ENCODE measurements at places on chromosomes 3 and 15.
A peak's percentile ranks its signal among the peaks of the same experiment; 100 is the strongest.

- DNase-seq, result no peak
Measured at GRCh38 chr15:31292391-31293015, 34.1 kb upstream of the KLF13 start.

GRCh38 chr15:79973456-79974195 is 2.6 kb upstream of the BCL2A1 start:
- no peak for DNase-seq

DNA sequence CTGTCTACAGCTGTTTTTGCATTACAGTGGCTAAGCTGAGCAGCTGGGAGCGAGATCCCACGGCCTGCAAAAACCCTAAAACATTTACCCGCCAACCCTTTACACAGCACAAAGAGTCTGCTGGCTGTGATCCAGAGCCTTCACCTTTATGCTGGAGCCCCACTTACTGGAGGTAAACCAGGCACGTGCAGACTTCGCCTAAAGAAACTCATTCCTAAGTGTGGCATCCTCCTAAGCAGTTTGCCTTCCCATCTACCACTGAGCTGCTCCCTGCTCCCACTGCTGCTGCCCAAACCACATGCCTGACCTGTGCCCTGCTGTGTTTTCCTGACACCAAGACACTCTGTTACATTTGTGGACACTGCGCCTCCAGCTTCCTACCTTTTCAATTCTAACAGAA is 53.0 kb downstream of the CHSY1 start:
- DNase-seq, result no peak

- no peak for DNase-seq
Measured at GRCh38 chr3:23484386-23484785, 281.3 kb downstream of the UBE2E2 start.

DNA sequence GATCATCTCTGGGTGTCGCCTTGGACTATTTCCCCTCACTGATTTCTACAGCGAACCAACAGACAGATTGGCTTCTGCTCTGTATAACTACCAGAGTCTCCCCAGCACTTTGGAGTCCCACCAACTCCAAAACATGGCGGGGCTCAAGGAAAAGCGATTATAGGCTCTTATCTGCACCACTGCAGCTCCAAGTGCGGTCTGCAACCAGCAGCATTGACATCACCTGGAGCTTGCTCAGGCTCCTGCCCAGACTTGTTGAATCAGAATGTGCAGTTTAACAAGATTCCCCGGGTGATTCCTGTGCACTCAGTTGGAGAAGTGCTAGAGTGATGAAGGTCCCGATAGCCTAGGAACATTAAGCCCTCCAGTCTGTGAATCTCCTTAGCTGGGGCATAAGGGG is 9.0 kb downstream of the CCK start:
- DNase-seq, result no peak

DNA sequence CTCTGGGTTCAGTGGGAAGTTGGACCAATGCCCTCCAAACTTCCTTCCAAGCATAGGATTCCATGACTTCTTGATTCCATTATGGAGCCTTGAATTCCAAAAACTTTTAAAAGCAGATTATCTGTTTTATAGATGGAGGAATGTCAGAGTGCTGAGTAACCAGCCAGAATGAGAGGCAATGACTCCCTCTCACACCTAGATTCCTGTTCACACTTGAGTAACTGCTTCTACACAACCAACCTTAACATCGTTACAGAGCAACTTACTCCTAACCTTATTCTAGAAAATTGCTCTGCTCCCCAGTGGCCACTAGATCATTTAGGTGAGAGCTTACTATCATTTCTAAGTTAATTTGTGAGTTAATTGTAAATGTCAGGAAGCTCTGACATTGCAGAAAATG is 24.2 kb upstream of the NR2F2 start:
- DNase-seq, result no peak

- no peak for DNase-seq
Measured at GRCh38 chr15:45670511-45670910, 35.7 kb downstream of the SQOR start.

- DNase-seq, result no peak
Measured at GRCh38 chr3:124532071-124532470, 198.2 kb upstream of the UMPS start.

DNA sequence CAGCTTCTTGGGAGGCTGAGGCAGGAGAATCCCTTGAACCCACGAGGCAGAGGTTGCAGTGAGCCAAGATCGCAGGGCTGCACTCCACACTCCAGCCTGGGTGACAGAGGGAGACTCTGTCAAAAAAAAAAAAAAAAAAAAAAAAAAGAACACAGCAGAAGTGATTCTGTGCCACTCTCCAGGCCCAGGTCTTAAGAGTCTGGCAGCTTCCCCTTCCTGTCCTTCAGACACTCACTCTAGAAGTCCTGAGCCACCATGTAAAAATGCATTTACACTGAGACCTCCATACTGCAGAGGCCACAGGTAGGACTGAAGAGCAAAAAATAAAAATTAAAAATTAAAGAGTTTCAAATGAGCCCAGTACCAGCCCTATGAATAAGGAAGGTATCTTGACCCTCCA is 11.8 kb upstream of the CDV3 start:
- DNase-seq, result no peak

DNA sequence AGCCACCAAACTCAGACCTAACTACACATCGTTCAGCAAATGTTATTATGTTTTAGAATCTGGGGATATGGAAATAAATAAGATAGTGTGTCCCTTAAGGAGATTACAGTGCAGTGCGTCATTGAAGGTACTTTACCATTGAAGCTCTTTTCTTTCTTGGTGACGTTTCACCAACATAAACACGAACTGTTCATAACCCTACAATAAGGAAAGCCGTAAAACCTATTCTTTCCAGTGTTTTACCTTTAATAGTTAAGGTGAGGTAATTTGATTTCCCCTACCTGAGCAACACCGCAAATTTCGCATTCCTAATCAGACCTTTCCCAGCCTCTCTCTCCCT is 826 bp downstream of the CCDC66 start:
- no peak for DNase-seq

DNA sequence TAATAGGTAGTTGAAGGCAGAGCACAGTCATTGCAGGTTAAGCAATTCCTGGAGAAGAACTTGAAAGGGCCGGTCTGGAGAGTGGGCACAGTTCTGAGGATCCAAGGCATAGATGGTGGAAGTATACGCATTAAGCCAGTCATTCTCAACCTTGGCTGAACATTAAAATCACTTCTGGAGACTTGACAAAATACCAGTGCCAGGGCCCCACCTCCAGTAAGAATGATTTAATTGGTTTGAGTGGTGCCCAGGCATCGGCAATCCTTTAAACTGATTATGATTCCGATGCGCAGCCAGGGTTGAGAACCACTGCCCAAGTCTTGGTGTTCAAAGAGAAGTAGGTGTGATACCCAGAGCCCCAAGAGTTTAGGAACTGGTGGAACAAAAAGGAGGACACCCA is 6.9 kb upstream of the HOMER2 start:
- no peak for DNase-seq

DNA sequence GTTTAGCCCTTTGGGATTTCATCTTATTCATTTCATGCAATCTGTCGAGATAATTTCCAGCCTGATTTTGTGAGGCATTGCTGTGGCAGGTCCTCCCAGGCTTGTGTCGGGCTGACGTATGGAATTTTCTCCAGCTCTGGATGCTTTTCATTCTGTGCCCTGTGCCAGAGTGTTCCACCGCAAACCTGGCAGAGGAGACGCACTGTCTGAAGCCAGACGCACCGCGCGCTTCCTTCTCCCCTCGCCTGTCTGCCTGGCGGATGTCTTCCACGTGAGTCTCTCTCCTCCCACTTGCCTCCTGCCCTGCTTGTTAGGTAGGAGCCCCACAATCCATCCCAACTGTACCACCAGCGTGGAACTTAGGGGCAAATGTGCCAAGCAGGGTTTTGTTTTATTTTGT is 20.1 kb upstream of the GLCE start:
- DNase-seq, result no peak

GRCh38 chr3:63151897-63152296 is 126.2 kb upstream of the SYNPR start:
- DNase-seq, result no peak

GRCh38 chr3:197541756-197542539 is 13.8 kb downstream of the BDH1 start:
- no peak for DNase-seq

- no peak for DNase-seq
Measured at GRCh38 chr3:107986505-107986904, 104.3 kb downstream of the CD47 start.

GRCh38 chr3:55309336-55309735 is 177.8 kb downstream of the WNT5A start:
- DNase-seq, result no peak

- DNase-seq, result no peak
Measured at GRCh38 chr3:158753854-158754253, 21.6 kb upstream of the RARRES1 start.

- DNase-seq, result no peak
Measured at GRCh38 chr3:160982491-160982890, 122.7 kb downstream of the B3GALNT1 start.

DNA sequence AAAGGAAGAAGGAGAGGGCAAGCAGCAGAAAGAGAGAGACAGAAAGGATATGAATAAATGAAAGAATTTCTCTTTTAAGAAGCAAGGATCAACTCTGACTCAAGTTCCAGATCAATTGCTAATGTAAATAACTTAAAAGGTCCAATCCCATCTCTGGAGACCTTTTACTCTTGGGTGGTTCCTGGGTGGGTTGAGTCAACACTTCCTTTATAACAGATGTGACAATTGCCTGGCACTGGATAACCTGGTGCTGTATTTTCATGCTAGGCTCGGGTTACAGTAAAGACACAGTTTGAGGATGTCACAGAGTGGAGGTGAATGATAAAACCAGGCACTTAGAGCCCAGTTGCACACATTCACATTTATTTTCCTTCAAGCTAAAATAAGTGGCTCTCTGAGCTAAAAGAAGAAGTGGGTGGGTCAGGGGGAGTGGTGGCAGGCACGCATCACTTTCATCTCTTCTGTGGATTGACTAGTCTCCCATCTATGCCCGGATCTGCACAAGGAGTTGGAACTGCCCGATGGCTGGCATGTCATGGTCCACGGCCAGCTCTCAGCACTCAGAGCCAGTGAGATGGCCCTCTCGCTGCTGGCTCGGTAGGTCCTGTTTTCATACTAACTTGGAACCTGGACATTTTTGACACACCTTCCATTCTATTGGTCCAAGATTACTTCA is 465.8 kb downstream of the FOXP1 start:
- no peak for DNase-seq

- DNase-seq, result no peak
Measured at GRCh38 chr3:62184559-62184958, 188.8 kb downstream of the FEZF2 start.

- no peak for DNase-seq
Measured at GRCh38 chr15:40240619-40241221, 1.9 kb downstream of the PAK6 start.

DNA sequence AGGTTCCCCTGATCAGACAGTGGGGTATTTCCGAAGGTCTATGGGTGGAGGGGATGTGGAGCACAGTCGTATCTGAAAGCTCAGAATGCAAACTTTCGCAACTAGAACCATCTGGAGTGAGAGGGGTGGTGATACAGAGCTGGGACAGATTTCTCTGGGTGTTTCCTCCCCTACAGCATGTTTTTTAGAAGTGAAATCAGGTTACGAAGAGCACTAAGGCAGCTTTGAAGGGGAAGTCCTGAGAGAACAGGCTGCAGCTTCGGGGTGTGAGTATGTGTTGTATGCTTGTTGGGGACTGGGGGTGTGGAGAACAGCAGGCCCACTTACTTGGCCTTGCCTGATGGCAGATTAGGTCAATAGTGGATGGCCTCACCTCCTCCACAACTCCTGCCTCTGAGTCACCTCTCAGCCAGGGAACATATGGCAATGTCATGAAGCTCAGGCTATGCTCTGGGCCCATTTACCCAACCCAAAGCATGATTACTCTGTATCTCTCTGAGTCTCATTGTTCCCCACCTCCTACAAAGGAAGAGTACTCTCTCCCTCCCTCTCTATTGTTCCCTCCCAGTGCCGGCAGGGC is 107.2 kb upstream of the RASGRP1 start:
- DNase-seq, result peak; percentile 17

Measured in activated naive CD4-positive, alpha-beta T cell treated with anti-CD3 and anti-CD28 coated beads, Interleukin-2, amount 50 U/mL, for 16 hours (primary cell).